ENCODE measurements at places on chromosomes 4 and X. TPM values are rescaled to one million over a fixed set of nuclear protein-coding genes. Genes with fewer than 3 reads are reported as not detected.

Gene THAP6
- total RNA-seq: 7.3 TPM

Gene CENPVL1
- total RNA-seq: not detected

Gene RRH
- total RNA-seq: not detected

Gene NPY1R
- 2.6 TPM for total RNA-seq

Gene XG
- total RNA-seq: 0.18 TPM

Gene TMPRSS11D
- not detected for total RNA-seq

Gene GYPB
- not detected for total RNA-seq

Gene GYG2
- total RNA-seq: 4.5 TPM

Gene NEUROG2
- not detected for total RNA-seq

Gene HMGB3
- total RNA-seq: 104 TPM

Gene S100G
- not detected for total RNA-seq

Gene GALNT7
- 80.9 TPM for total RNA-seq

Gene NEIL3
- total RNA-seq: 1.7 TPM

Gene GABRG1
- not detected for total RNA-seq

Gene UGT2A2
- not detected for total RNA-seq

Gene SPOCK3
- 1.9 TPM for total RNA-seq

Gene PABPC5
- 1.5 TPM for total RNA-seq

Gene PDK3
- 11.6 TPM for total RNA-seq

Gene DMP1
- total RNA-seq: 0.13 TPM

Gene AMER1
- total RNA-seq: 3.3 TPM

Gene SOX3
- 0.49 TPM for total RNA-seq

Gene F8
- 4.5 TPM for total RNA-seq

Gene S100P
- total RNA-seq: not detected

Gene CSAG2
- total RNA-seq: not detected

Gene NAP1L3
- total RNA-seq: 18.3 TPM

Gene SLC38A5
- 21.7 TPM for total RNA-seq

Gene SSX4
- total RNA-seq: not detected

Gene MAGEB10
- total RNA-seq: not detected

Gene P2RY4
- 0.38 TPM for total RNA-seq

All from endothelial cell (in vitro differentiated cells).